Hematopoietic multipotent progenitor cell treated with erythropoietin and hydrocortisone succinate and interleukin-3 and kit ligand, for 4 days (in vitro differentiated cells): ENCODE measurements at places on chromosomes 3 and 15.
A peak's percentile ranks its signal among the peaks of the same experiment; 100 is the strongest.

DNA sequence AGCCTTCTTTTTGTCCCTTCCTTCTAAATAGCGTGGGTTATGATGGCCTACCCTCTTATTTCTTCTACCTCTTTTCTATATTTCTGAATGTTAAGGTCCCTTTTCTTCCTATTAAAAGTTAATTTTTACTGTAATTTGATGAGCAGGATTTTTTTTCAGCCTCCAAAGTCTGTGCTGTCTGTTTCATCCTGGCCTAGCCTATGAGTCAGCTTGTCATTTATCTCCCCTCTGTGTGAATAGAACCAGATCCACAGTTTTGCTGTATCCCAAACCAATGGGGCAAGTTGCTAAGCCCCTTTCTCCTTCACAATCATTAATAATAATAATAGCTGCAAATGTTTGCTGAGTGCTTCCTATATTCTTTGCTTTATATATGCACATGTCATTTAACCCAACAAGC is 18.1 kb upstream of the C3orf38 start:
- no peak for DNase-seq

DNA sequence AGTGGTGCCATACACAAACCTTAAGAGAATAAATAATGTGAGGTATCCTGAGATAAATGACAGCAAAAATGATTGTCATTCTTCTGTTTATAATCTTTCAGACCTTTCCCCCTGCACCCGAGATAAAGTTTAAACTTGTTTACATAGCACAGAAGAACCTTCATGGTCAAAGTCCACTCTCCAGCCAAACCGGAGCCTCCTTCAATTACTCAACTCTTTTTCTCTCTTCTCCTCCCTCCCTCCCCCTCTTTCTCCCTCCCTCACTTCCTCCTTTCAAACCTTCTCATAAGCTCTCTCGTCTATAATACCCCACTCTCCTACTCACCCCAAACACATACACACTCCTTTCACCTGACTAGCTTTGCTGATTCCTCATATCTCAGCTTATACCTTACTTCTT is 198.9 kb downstream of the EFHB start:
- DNase-seq: peak; percentile 6

DNA sequence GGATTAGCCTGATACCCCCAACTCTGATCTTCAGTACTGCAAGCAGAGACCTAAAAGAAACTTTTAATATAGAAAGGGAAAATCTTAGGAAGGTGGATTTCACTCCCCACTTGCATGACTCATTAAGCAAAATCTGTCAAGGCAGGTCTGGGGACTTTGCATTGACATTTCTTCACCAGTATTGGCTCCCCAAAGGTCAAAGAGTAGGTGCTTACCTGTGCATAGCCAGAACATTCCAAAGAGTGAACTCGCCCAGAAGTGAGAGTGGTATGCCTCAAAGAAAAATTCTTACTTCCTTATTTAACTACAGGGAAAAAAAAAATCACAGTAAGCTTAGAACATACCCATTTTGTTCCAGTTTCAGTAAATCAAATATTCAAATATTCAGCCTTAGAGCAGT is 140.9 kb upstream of the TP63 start:
- no peak for DNase-seq

DNA sequence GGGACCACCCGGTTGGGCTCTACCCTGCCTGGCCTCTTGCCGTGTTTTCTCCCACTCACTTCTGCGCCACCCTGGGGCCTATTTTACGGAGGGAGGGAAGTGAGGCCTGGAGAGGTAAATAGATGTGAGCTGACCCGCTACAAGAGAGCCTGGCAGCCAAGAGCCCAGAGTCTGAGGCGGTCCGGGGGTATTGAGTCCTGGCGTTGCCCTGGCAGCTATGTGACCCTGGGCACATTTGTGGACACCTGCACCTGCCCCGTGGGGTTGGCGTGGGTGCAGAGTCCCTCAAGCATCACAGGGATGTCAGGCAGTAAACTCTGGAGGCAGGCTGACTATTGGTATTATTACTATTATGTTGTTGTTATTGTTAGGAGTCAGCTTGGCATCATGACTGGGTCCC is 85.7 kb downstream of the FBLN2 start:
- DNase-seq: no peak

DNA sequence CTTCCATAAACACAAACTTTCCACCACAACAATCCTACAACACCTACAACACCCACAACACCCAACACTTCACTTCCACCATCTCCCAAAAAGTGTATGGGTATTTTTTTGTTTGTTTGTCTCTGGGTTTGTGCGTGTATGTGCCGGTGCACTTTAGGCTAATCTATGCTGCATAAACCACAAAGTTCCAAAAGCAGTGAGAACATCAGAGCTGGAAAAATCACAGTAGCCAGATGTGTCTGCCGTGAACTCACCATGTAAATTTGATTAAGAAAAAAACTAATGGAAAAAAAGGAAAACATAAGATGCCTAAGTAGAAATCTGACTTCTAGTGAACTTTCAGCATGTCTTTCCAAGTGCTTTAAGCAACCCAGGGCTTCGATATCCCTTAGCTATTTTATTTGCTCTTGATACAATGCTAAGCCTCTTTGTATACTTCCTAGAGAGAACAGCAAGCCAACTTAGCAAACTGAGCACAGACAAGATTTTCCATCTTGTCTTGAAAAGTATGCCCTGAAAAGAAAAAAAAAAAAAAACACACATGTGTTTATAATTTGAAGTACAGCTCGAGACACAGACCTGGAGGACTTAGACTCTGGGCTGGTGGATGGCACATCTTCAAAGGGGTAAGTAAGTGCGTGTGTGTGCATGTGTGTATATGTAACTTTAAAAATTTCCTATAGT is 91.4 kb downstream of the WWTR1 start:
- no peak for DNase-seq

DNA sequence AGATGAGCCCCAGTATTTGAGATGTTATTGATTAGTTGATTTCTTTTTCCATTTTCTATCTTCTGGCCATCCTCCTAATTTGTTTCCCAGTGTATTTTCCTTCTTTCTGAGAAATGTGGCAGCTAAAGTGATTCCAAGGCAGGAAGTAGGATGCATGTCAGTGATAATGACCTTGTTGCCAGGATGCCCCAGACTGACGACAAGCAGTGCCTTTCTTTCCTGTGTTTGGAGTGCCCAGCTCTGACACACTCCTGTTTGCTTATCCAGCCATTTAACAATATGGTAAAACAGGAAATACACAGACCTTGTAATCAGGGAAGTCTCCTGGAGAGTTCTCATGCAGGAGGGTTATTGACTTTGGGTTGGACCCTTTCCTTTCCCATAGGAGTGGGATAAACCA is 20.4 kb downstream of the TMOD2 start:
- DNase-seq: no peak

GRCh38 chr3:72604328-72604727 is 243.9 kb downstream of the SHQ1 start:
- DNase-seq: peak; percentile 23

GRCh38 chr3:79172241-79172640 is 595.6 kb downstream of the ROBO1 start:
- DNase-seq: no peak

DNA sequence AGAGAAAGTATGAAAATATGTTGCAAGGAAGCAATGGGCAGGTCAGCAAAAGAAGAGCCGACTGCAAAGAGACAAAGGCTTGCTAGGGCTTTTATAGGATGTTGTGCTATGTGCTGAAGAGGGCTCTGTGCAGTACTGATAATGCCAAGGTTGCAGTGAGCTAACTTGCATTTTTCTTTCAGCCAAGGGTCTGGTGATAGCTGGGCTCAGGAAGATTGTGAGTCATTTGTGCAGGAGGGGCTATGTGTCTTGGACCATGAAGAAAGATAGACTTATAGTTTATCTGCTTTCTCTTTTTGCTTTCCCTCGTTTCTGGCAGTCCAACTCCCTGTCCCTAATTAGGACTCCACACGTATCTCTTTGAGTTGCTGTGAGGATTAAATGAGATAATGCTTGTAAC is 64.5 kb upstream of the LRIG1 start:
- peak; percentile 43 for DNase-seq
